ENCODE measurements at places on chromosomes 7 and 10.

- no peak for DNase-seq
These were observed 277.1 kb downstream of the TCERG1L start for GRCh38 chr10:131034451-131034850.

DNA sequence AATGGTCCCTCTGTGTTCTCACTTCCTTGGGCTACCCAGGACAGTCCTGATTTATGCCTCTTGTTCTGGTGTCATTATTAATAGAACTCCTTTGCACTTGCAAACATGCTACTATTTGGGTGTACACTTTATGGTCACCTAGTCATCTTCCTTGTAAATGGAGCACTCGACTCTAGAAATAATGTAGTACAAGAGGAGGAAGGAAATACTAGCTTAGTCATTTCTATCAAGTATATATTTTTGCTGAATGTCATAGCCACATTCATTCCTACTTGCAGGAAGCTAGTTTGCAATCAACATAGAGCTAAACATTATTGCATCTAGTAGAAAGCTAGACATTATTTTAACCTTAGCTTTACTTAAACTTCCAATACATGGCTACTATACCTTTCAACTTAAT lies 335.3 kb downstream of the MAGI2 start:
- no peak for DNase-seq

DNA sequence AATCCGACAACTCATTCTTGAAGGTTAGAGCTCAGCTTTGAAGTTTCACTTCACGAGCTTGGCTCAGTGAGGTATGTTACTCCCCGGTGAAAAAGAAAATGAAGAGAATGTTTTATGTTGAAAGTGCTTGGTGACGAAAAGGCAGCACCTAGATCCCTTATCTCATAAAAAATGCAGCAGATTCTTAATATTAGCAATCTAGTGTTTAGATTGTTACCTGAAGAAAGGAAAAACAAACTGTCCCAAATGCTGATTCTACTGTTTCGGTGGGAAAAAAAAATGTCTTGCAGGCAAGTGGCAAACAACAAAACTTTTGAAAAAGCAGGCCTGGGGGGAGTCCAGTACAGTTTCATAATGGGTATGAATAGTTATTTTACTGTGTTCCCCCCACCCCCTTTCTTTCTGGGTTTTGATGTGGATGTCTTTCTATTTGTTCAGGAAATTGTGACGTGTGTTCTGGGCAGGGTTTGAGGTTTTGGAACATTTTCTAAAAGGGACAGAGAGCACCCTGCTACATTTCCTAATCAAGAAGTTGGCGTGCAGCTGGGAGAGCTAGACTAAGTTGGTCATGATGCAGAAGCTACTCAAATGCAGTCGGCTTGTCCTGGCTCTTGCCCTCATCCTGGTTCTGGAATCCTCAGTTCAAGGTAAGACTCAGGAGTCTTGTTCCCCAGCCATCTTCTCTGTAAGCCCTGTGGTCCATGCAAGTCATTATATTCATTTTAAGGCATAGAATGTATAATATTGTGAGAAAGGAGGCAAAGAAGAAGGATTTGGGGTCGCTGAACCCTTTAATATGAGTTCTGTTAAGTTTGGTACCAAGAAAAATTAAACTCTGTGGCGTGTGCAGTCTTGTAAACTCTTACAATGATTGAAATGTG lies at the start of gene SRGN:
Gene SRGN (plus strand): TSS at position 514 of the 881 bp plus-strand sequence. CDS start 55 bp downstream, at position 569.
- no peak for DNase-seq

GRCh38 chr10:103822107-103822716 lies 33.2 kb downstream of the SH3PXD2A start:
- no peak for DNase-seq

DNA sequence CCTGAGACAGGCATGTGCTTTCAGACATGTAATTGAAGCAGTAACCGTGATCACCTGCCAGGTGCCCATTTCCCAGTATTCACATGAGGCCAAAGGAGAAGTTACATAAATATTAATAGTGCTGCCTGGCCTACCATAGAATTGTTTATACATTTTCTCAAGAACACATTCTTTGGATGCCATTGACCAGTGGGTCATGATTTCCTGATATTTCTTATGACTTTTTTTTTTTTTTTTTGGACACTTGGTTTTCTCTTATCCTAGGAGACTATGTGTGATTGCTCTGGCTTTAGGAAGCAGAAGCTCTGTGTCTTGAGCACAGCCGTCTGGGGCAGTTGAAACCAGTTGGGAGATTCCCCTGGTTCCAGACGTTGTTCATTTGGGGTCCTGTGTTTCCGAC lies 143.9 kb upstream of the NPS start:
- no peak for DNase-seq

- DNase-seq, result no peak
These were observed 120.1 kb upstream of the SLC13A1 start for GRCh38 chr7:123319911-123320310.

DNA sequence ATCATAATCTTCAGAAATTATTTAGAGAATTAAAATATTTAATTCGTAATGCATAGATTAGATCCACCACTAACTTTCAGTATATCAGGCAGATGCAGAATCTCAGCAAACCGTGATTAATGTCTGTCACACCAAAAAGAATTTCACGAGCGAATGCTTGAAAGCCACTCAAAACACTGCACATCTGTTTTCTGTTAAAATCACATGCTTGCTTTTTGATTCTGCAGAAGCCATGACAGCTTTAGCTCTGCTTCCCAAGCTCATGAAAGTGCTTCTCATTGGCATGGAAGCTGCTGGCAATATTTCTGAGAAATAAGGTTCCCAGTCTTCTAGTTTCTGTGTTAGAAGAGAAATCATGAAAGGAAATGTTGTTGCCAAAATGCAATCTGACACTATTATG lies 837.8 kb upstream of the LRRN3 start:
- DNase-seq, result no peak

- DNase-seq, result no peak
These were observed 150.0 kb upstream of the RSU1 start for GRCh38 chr10:16966991-16967865.

- no peak for DNase-seq
These were observed 166.3 kb downstream of the RNF133 start for GRCh38 chr7:122532406-122533269.

Measured in left hindlimb (tissue), 1 donor.